ENCODE measurements at places on chromosomes 5 and 9.

GRCh38 chr9:1009101-1009707, 32.7 kb downstream of the DMRT3 start:
- DNase-seq, result peak; percentile 43

DNA sequence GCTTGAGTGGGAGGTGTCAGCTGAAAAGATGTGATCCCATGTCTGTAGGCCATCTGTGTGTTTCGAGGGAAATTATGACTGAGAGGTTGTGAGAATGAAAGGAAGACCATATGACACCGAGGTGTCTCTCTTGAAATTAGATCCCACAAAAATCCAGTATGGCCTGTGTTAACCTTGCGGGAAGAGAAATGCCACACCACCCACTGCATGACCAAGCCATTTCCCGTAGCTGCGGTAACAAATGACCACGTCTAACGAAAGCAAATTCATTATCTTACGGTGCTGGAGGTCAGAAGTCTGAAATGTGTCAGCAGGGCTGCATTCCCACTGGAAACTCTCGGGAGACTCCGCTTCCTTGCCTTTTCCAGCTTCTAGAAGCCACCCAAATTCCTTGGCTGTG, 11.6 kb downstream of the C9orf57 start:
- no peak for DNase-seq

GRCh38 chr5:171562822-171563221, 143.4 kb downstream of the FGF18 start:
- DNase-seq, result no peak

DNA sequence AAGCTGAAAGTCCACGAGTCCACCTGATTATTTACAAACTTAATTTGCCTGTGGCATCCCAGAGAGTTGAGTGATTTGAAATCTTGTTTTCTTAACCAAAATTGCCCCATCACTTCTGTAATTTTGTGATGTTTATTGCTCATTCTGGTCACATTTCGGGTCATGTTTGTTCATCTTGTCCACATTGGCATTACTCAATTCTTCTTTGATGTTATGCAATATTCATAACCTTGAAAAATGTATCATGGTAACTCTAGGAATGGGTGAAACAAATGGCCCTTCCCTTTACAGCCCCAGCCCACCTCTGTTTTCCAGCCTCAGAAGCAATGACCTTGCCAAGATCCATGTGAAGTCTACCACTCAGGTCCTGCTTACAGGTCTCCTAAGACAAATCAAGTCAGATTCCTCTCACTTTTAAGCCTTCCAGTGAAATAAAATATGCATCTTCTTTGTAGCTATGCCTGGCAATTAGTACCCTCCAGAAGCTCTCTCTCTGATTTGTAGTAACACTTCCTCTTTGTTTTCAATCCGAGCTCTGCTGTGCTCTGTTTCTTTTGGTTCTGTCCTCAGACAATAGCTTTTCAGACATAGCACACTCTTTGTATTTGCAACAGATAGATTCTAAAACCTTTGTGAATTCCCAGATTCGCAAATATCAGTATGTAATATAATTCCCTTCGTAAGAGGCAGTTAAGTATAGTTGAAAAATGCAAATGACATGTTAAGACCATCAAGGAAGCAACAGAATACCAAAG, 330.3 kb upstream of the IRX1 start:
- DNase-seq, result no peak

DNA sequence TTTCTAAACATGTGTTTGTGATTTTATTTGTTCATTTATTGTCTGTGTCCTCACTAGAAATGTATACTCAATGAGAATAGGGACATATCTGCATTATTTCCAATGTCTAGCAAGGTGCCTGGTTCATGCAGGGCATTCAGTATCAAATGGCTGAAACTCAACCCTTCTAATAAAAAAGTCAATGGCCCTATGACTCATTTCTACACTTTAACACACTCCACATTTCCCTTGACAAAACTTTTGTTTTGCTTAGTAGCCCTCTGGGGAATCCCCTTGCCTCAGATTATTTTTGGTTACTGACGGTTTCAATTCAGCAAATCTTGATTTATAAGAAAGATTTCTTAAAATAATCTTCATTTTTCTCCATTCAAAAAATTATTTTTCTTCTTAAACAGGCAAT, 206.0 kb upstream of the DMRTA1 start:
- no peak for DNase-seq

GRCh38 chr5:134547579-134547978, 22.1 kb downstream of the JADE2 start:
- no peak for DNase-seq

- DNase-seq, result no peak
Measured at GRCh38 chr5:54792611-54793404, 192.6 kb downstream of the ESM1 start.

GRCh38 chr5:144088206-144089064, 82.0 kb downstream of the YIPF5 start:
- DNase-seq, result no peak

DNA sequence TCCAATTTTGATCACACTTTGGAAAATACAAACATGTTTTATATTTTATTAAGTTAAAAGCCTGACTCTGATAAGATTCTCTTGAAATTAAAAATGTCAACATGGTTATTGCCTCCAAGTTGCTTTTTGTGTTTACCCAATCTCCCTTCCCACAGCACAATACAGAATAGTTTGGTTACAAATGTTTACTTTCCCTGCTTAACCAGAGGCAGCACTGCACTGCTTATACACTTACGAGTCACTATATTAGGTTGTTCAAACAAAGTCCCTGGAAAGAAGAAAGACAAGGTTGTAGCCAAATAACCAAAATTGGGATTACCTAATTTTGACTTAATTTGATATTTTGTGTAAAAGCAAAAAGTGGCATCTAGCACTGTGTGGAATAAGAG, 25.9 kb downstream of the SRFBP1 start:
- no peak for DNase-seq

DNA sequence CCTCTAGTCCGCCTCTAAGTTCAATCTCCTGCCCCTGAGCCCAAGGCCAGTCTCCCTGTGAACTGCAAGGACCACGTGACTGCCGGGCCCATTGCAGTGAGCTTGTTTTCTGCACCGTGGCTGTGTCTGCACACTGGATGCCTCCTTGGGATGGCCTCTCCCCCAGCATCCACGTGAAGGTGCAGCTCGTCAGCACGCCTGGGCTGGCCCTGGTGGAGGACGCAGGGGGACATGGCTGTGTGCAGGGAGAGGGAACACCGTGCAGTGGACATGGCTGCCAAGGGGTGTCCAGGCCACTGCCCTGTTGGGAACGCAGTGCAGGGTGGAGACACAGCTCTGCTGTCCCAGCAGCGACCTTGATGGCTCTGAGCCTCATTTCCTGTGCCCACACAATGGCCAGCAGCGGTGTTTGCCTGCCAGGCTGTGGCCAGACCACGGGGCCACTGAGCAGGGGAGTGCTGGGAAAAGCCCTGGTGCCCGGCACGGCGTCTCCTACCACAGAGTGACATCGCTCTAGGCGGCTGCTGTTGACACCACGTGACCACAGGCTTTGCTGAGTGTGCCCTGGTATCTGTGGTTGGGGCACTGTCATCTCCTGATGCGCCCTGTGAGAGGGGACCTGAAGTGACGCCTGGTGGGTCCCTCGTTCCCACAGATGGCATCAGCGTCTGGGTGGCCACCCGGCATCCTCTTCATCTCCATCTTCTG, 26.9 kb upstream of the EXOC3 start:
- DNase-seq, result no peak

- no peak for DNase-seq
Measured at GRCh38 chr9:27474305-27474704, 49.8 kb upstream of the IFNK start.

DNA sequence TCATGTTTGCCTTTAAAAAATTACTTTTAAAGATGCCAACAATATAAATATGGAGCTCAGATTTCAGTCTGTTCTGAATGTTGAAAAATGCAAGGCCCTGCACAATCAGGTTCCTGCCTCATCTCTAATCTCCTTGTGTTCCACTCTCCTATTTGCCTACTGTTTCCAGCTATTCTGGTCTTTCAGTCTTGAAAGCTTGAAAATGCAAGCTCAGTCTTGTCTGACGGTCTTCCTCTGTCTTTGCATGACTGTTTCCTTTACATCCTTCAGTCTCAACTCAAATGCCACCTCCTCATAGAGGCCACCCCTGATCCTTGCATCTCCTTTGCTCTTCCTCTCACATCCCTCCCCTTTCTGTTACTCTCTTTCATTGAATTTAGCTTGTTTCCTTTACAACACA, 354.9 kb downstream of the KIF4B start:
- DNase-seq, result no peak

- DNase-seq, result no peak
Measured at GRCh38 chr9:103407260-103407659, 412.1 kb downstream of the CYLC2 start.

DNA sequence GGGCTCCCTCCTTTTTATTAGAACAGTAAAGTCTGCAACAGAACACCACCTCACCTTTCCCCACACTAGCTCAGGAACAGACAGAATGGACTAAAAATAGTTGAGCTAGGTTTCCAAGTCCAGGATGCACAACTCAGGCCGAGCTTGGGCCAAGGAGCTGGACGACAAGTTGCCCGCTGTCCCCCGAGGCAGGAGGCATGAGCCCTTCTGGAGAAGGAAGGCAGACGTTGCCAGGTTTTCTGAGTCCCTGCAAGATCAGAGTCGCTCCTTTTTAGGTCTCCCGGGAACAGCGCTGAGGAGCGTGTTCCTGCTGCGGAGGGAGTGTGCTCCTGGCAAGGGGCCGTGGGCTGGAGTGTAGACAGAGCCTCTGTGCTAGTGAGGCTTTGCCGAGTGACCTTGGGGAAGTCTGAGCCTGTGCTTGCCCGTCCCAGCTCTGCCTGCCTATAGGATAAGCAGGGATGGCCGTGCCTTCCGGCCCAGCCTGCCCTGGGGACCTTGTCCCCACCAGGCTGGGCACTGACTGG, 121.6 kb downstream of the WNK2 start:
- no peak for DNase-seq

DNA sequence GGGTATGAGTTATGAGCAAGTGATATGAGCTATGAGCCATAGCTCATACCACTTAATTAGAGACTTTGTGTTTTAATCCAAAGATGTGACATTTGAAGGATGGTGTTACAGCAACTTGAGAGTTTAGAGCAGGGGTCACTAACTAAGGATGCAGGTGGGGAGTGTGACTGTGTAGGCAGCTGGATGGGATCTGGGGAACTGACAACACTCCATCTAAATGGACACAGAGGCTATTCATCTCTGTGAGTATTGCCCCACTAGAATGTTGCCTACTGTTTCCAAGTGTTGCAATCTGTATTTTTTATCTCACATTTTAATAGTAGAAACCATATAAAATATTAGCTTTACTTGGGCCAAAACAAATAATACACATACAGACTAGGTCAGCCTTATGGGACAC, 488.1 kb upstream of the DAB2 start:
- no peak for DNase-seq

GRCh38 chr9:101618698-101619097, 23.9 kb upstream of the PPP3R2 start:
- no peak for DNase-seq

GRCh38 chr5:96687812-96688453, 25.8 kb downstream of the CAST start:
- DNase-seq, result peak; percentile 15

DNA sequence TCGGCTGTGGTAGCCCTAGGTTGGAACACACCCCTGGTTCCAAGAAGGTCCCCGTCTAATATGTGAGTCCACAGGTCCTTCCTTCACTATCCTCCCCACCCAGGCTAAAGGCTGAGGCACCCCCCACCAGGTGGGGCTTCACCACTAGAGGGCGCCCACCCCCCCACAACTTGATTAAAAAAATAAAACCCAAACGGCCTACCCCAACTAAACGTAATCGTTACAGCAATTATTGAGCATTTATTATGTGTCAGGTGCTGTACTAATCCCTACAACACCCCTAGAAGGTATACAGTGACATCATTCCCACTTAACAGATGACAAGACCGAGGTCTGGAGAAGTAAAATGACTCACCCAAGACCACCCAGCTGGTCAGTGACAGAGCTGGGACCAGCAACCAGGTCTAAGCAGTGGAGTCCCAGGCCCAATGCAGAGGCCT, 65.0 kb downstream of the FGF18 start:
- no peak for DNase-seq

DNA sequence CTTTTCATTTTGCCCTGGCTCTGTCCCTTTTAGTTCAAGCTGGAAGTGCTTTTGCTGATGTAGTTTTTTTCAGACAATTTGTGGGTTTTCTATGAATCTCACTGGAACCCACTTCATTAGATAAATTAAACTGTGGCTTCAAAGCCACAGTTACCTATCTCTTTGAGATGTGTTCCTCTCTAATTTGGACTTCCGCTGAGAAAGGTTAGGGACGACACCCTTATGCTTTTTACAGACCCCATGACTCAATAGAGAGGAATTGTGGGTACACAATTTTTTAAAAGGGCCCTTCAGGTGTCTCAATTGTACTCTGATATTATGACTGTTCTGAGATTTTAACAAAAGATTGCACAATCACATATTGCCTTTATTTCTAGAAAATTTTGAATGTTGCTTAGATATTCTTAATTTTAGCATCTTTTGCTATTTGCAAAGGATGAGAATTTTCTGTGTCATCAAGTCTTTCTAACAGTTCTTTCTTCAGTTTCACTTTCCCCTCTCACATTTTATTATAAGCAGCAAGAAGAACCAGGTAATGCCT, 110.6 kb downstream of the GADD45G start:
- DNase-seq, result no peak

DNA sequence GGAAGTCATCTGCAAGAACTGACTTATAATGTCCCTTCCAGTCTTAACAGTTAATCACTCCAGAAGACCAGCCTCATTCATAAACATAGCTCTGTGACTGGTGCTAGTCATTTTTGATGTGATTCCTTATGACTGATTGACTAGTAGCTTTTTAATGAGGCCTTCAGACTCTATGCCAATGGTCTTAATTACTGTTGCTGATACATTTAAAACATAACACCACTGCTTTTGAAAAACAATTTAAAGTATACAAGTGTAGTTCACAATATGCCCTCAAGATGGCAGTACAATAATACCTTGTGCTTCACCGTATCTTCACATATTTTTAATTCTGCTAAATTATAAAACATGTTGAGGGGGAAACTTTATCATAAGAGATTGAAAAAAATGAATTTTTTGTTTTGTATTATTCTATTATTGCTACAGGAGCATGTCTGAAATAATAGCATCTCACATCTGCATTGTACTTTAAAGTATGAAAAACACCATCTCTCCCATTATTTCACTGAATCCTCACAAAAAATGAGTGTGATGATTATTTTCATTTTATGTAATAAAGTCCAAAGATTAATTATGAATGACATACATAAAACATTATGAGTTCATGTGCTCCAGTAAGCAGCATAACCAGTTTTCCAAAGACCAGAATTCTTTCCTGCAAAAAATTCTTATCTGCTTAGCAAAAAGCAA, 55.2 kb upstream of the SHISAL2B start:
- DNase-seq, result no peak

- DNase-seq, result no peak
Measured at GRCh38 chr5:66841264-66841663, 245.1 kb downstream of the MAST4 start.

GRCh38 chr5:137616046-137616445, 116.9 kb upstream of the SPOCK1 start:
- DNase-seq, result no peak

GRCh38 chr9:6929441-6930215, 171.9 kb downstream of the KDM4C start:
- no peak for DNase-seq

Measured in DMS153 (cell line).